Head of caudate nucleus (tissue), 42 donors: ENCODE measurements at places on chromosomes 3 and 15.
A peak's percentile ranks its signal among the peaks of the same experiment; 100 is the strongest.

DNA sequence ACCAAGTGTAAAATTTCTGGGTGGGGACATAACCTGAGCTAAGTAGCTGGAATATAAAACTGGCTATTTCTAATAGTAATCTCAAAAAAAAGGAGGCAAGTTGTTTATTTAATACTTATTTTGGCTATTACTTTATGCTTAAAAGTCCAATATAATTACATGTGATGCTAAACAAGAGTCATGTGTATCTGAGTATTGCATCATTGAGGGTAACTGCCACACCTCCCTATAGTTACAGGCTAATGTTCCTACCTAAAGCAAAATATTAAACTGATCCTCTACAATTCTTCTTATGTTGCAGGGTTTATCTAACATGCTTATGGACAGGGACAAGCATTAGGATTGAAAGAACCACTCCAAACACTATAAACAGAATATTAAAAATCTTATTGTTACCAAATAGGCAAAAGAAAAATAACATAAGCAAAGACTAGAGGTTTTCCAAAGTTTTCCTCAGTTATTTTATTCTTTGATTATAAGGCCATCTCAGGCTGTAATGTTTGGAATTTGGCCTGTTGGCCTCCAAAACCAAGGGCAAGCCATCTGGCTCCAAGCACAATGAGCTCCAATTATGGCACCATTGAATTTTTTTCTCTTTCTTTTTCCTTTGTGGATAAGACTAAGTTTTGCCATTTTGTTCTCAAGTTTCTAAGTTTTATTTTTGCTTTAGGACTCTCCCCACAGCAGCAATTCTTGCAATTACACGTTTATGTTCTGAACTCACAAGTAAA, 75.8 kb upstream of the ABI3BP start:
- no peak for DNase-seq

- no peak for DNase-seq
Observed at GRCh38 chr3:60289341-60290121, 961.7 kb downstream of the FHIT start.

DNA sequence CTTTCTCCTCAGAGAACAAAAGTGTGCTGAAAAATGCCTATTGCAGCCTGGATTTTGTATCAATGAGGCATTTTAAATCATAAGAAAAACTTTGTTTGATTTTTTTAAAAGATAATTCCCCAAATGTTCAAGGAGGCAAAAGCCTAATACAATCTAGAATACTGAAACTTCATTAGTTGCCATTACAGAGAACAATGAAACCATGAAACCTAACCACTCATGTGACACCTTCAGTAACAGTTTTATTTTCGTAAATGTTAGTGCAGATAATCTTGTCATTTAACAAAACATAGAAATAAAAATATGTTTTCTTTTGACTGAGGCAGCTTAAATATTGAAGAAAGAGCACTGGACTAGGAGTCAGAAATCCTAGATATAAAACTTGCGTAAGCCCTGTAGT, 655.9 kb downstream of the RBMS3 start:
- DNase-seq: no peak

- DNase-seq: no peak
Observed at GRCh38 chr3:35965908-35966307, 326.6 kb downstream of the ARPP21 start.

DNA sequence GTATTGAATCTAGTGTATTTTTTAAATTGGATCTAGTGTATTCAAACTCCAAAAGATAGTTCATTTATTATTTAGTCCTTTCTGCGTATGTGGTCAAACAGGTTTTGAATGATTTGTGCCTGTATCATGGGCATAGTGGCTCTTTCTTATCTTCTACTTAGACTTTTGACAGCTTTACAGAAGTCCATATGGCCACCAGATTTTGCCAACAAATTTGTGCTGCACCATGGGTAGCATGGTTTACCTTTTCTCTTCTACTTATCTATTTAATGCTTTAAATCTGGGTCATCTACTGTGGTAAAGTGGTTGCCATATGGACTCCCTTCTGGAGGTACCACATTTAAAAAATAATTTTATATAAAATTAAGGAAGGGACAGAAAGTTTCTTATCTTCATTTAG, 66.9 kb upstream of the CADM2 start:
- DNase-seq: no peak

GRCh38 chr3:193656445-193656844, 63.4 kb downstream of the OPA1 start:
- DNase-seq: no peak

DNA sequence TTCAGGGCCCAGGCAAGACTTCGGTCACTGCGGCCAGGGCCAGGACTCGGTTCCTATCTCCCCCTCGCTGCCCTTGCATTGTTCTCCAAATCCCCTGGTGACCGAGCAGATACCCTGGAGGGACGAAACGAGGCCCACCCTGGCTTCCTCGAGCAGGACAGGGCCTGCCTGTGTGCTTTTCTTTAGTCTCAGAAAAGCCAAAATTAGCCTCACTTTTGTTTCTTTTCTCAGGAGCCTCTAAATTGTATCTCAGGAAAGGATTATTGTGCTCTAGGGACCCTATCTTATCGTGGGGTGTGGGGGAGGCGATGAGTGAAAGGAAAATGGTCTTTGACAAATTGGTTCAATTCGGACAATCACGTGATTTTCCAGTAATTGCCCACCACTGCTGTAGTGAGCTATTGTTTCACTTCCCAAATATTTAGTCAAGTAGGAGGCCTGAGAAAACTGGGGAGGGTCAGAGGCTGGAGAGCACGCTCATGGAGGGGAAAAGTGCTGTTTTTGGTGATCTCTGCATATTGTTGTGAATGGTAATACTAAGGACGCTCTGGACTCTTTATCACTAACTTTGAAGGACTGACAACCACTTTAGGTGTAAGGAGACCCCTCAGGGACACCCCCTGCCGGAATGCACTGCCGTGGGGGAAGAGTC, 61.6 kb downstream of the TMEM44 start:
- no peak for DNase-seq

GRCh38 chr15:62895905-62896316, 146.6 kb upstream of the TPM1 start:
- DNase-seq: no peak

DNA sequence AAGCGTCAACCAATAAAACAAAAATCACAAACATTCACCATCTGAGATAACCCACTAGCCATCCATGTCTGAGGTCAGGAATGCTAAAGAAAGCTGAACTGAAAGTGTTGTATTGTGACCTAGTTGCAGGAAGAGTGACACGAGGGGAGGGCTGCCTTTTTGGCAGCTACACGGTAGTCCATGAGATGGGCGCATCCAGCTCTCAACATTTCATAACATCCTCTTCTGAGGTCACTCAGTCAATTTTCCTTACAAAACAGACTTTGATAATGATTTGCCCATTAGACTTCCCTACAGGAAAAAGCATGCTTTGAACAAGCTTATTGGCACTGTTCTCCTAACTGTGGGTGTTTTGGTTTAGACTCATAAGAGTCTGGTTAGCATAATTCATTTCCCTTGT, 15.4 kb upstream of the SHF start:
- no peak for DNase-seq

GRCh38 chr15:78855746-78856145, 16.9 kb upstream of the MORF4L1 start:
- no peak for DNase-seq

DNA sequence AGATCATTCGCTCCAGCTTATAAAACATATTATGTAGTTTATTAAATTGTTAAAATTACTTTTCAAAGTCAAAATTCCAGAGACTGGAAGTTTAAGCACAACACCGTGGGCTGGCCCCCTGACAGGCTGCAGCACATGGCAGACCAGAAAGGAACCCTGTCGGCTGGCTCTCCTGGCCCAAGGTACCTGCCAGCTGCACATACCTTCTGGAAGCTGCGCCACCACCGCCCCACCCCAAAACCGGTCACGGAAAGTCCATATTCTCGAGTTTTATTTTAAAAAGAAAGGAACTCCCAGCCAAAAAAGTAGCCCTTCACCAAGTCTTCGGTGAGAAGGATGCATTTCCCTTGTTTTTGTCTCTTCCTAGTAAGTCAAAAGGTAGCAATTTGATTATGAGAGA, 94.6 kb downstream of the FOXP1 start:
- DNase-seq: no peak

DNA sequence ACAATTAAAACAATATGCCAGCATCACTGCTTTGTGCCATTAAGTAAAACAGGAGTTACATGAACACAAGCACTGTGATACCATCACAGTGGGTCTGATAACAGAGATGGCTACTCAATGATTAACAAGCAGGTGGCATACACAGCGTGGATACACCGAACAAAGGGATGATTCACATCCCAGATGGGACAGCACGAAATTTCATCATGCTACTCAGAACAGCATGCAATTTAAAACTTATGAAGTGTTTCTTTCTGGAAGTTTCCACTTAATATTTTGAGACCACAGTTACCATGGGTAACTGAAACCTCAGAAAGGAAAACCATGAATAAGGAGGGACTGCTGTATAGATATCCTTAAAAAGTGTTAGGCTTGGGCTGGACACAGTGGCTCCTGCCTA, 44.5 kb downstream of the SLC24A1 start:
- no peak for DNase-seq

DNA sequence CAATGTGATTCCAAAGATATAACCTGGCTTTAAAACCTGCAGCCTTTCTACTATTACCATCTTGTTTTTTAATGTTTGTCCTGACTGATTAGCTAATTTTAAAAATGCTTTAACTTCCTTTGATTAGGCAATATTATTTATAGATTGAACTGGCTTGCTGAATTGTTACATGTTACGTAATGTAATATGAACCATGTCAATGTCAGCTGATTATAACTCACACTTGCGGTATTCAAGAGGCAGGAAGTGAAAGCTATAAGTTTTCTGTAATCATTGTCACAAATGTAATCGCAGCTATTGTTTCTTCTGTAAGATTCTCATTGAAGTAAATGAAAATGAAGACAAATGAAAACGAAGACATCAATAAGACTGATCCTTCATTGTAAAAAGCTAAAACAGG, 146.8 kb downstream of the ROBO2 start:
- no peak for DNase-seq

GRCh38 chr15:83897037-83897436, 243.1 kb downstream of the ADAMTSL3 start:
- no peak for DNase-seq

DNA sequence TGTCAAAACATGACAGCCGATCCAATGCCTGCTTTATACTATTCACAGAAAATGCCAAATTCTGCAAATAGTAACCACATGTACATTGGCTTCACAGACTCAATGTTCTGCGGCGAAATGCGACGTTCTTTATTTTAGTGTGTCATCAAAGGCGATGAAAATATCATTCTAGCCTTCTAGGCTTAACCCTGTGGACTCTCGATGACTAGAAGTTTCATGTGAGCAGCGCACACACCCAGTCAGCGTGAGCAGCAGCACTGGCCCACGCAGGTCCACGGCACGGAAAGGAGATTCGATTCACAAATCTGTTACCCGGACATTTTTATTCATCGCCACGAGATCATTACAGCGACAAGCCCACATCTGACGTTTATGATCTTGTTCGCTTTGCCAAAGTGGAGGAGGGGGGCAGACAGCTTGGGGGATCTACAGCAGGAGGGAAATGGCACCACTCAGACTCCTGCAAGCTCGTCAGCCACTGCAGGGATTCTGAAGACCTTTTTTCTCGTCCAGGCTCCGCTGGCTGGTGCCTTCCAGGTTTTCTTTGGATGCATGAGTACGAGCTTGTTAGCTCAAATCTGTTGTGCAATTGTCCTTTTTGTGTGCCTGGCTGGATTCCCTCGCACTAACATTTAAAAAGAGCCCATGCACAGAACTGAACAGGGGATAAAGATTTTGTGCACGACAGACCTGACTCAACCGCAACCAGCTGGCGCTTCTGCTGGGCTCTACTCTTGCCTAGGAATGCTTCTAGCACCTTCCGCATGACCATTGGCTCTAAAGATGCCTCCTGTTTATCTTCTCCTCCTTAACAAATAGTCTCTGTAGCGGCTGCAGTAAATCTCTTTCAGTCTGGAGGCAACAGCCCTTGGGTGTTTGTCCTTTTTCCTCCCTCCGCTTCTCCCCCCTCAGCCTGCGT, 938.4 kb downstream of the MCTP2 start:
- peak; percentile 16 for DNase-seq

GRCh38 chr3:62990704-62991413, 115.6 kb upstream of the CADPS start:
- no peak for DNase-seq

GRCh38 chr3:67719333-67719732, 64.9 kb upstream of the SUCLG2 start:
- DNase-seq: no peak

GRCh38 chr15:56640549-56640948, 92.8 kb downstream of the ZNF280D start:
- no peak for DNase-seq

GRCh38 chr3:40169983-40170382, 139.5 kb upstream of the EIF1B start:
- peak; percentile 19 for DNase-seq

DNA sequence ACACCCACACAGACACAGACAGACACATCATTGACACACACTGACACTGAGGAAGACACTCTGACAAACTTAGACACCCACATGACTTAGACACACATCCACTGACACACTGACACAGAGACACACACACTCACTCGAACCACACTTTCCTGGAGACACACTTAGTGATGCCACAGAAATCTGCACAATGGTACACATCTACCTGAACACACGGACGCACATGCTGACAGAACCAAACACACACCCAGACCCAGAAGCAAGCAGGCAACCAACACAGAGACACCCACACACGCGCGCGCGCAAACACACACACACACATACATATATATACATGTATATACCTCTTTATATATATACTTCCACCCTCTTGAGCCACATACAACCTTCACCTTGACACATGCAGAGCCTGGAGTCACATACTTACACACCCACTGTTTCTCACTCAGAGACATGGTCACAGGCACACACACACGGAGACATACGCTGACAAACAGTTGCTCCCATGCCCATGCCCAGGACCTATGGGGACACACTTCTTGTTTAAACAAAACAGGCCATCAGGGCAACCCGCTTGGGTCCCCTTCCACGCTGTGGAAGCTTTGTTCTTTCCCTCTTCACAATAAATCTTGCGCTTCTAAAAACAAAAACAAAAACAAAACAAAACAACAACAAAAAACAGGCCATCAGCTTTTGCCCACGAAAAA, 913 bp upstream of the SCN5A start:
- DNase-seq: peak; percentile 64

DNA sequence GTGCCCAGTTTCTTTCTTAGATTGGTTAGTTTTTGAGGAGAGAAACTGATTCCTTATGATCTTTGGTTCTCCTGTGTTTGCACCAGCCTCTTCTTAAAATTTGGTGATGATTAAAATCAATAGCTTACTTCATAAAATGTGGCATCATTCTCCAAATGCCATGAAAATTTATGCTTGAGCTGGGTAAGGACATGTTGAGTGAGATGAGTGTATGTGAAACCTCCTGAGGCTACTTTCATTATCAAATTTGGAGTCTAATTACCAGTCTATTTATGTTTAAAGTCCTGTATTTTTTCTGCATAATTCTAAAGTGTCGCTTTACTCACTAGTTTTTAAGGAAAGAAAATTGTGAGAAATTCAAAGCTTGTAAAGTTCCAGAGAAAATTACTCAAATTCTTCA, 102.1 kb downstream of the DIPK2A start:
- DNase-seq: no peak
